RPMI8226 (cell line): ENCODE measurements at places on chromosomes 5 and 9.

- DNase-seq = no peak
Measured at GRCh38 chr5:59599729-59600128, 293.8 kb downstream of the PDE4D start.

- no peak for DNase-seq
Measured at GRCh38 chr9:82467436-82467835, 478.9 kb downstream of the SPATA31D1 start.

GRCh38 chr5:131214609-131215227 lies 44.0 kb downstream of the LYRM7 start:
- DNase-seq = no peak

GRCh38 chr9:92242260-92243136 lies 51.0 kb downstream of the IARS1 start:
- DNase-seq = no peak

GRCh38 chr9:33818167-33818846 lies 1.3 kb downstream of the UBE2R2 start:
- no peak for DNase-seq

GRCh38 chr5:152262667-152263066 lies 142.4 kb downstream of the NMUR2 start:
- DNase-seq = no peak

- no peak for DNase-seq
Measured at GRCh38 chr9:133579601-133580418, 29.4 kb downstream of the FAM163B start.
